ENCODE measurements at places on chromosomes 1 and 21. TPM values are rescaled to one million over a fixed set of nuclear protein-coding genes. Genes with fewer than 3 reads are reported as not detected.

ARPC5 gene
- total RNA-seq = 190 TPM

TRAF3IP3 gene
- total RNA-seq = not detected

IGSF5 gene
- not detected for total RNA-seq

LYPLAL1 gene
- 25.4 TPM for total RNA-seq

GRCh38 chr1:232854798-232855159, 49.6 kb downstream of the MAP10 start:
- no peak for DNase-seq
- no peaks in the 10 kb centered on the region for H3K4me1 ChIP-seq
- H3K27ac ChIP-seq = no peak overlapping the region
- H3K4me3 ChIP-seq = no peak overlapping the region
- H3K36me3 ChIP-seq = no peaks in the 10 kb centered on the region

DNA sequence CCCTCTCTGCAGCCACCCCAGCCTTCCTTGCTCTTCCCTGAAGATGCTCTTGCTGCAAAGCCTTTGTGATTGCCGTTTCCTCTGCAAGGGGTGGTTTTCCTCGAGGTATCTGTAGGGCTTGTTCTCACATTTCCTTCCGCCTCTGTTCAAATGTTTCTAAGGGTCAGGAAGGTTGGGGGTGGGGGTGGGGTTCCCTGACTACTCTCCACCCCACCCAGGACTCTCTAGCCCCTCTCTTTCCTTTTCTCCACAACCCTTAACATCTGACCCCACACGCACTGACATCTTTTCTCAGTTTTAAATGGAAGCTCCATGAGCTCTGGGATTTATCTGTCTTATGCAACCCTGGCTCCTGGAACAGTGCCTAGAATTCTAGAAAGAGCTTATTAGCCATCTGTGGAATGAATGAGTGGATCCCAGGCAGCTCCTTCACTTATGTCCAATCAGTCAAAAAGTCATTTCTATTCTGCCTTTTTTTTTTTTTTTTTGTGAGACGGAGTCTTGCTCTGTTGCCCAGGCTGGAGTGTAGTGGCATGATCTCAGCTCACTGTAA, 27.3 kb upstream of the ZNF362 start:
- H3K27me3 ChIP-seq = peaks cover 3% of the 10 kb centered on the region
- DNase-seq = no peak
- no peaks in the 10 kb centered on the region for H3K36me3 ChIP-seq
- no peak overlapping the region for H3K4me3 ChIP-seq
- H3K27ac ChIP-seq = no peak overlapping the region
- peaks cover 3% of the 10 kb centered on the region for H3K4me1 ChIP-seq

GRCh38 chr1:112929979-112930378, 26.0 kb downstream of the SLC16A1 start:
- H3K27ac ChIP-seq = no peak overlapping the region
- no peak for DNase-seq
- H3K27me3 ChIP-seq = no peaks in the 10 kb centered on the region
- no peak overlapping the region for H3K4me3 ChIP-seq

GRCh38 chr1:56897150-56898004, 42.8 kb downstream of the C8A start:
- no peaks in the 10 kb centered on the region for H3K36me3 ChIP-seq
- H3K4me3 ChIP-seq = no peak overlapping the region
- no peak for DNase-seq
- H3K27ac ChIP-seq = no peak overlapping the region
- H3K27me3 ChIP-seq = no peaks in the 10 kb centered on the region
- no peaks in the 10 kb centered on the region for H3K4me1 ChIP-seq

GRCh38 chr1:219354962-219355361, 181.3 kb downstream of the LYPLAL1 start:
- H3K4me1 ChIP-seq = no peaks in the 10 kb centered on the region
- H3K27me3 ChIP-seq = no peaks in the 10 kb centered on the region
- no peaks in the 10 kb centered on the region for H3K36me3 ChIP-seq
- H3K27ac ChIP-seq = no peak overlapping the region
- no peak overlapping the region for H3K4me3 ChIP-seq
- DNase-seq = no peak

DNA sequence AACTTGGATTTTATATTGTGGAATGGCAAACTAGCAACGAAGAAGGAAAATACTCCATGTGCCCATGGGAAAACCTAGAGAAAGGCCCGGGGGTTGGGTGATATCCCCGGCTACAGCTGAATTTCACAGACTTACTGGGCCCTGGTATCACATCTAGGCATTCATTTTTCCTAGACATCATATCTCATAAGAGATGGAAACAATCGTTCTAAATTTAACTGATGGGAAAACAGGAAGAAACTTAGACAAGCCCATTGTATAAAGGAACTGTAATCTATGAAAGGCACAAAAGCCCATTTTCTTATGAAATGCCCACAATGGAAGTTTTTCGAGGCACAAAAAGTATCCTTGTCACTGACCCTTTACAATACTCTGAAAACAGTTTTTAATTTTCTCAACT, 407.9 kb upstream of the LYPLAL1 start:
- H3K27me3 ChIP-seq = no peaks in the 10 kb centered on the region
- H3K4me1 ChIP-seq = peaks cover 6% of the 10 kb centered on the region
- no peak overlapping the region for H3K4me3 ChIP-seq

Data from endothelial cell of umbilical vein (primary cell).